Mucosa of gallbladder (tissue), 1 donor: ENCODE measurements at places on chromosomes 11 and 22.

DNA sequence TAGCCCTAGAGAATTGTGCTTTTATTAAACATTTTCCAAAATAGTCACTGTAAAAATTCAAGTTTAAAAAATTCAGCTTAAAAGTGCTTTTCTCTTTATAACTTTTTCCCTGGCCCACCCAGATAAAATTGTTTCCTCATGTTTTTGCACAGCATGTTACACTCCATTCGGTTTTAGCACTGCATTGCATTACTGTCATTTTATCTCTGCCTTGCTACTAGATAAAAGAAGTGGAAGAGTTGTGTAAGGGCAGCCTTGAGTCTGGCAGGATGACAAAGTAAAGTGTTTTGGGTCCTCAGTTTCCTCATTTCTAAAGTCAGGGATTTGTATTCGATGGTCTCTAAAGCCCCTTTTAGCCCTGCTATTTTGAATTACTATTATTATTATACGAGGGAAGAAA is 99.8 kb downstream of the ATM start:
- DNase-seq: no peak

DNA sequence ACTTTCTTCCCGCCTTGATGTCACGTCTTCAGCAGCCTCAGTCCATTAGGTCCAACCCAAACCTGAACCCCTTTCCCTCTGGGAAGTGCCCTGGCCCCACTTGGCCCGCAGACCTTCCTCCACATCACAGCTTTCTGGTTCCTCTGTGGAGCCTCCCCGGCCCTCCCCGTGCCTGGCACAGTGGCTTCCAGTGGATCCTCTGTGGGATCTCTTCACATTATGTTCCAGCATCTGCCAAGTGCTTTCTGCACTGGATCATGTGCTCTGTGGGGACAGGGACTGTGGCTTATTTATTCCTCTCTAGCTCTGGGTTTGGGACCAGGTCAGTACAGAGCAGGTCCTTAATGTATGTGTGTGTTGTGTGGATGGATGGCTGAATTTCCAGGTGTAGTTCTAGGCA is 30.9 kb downstream of the POLR3H start:
- DNase-seq: no peak

DNA sequence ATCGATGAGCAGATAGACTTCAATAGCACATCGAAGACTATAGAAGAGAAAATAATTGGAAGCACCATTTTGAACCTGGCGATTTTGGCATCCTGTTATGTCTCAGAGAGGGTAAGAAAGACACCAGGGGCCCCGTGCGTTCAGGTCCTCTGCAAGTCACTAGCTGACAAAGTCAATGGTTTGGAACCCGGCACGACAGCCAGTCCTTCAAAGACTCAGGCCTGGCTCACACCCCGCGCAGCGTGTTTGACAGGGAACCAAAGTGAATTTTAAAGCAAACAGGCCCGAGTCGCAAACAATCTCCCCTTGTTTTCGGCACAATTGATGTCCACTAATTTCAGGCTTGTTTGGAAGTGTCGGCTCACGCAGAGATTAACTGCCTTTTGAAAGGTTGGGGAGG is 716.6 kb downstream of the BRD1 start:
- DNase-seq: no peak

DNA sequence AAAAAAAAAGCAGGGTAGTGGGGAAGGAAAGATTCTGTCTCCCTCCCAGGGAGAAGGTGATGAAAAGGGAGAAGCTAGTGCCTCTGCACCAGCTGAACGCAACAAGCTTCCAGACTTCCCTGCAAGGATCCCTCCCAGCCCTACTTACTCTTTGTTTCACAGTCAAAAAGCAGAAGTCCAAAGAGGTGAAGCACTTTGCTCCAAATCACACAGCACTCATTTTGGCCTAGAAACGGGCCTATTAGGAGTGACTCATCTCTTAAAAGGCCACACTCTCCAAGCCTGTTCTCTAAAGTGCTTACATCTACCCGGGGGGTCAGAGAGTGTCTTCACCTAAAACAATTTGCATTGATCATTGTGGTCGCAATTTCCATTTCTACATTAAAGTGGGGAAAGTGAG is 17.7 kb upstream of the GRK3 start:
- DNase-seq: no peak
